Aorta (tissue), 5 donors: ENCODE measurements at places on chromosomes 13 and 19. TPM values are rescaled to one million over a fixed set of nuclear protein-coding genes. Genes with fewer than 3 reads are reported as not detected.

The C19orf73 gene
- 5.4 TPM for polyA plus RNA-seq

The MIR17HG gene
- polyA plus RNA-seq = 1.0 TPM

The NLRP5 gene
- not detected for polyA plus RNA-seq

The CLDND2 gene
- 3.5 TPM for polyA plus RNA-seq

The SEMA6B gene
- polyA plus RNA-seq = 0.43 TPM

The MPND gene
- 16.0 TPM for polyA plus RNA-seq

The NCAN gene
- not detected for polyA plus RNA-seq

The CPB2 gene
- not detected for polyA plus RNA-seq

The C19orf85 gene
- polyA plus RNA-seq = not detected

DNA sequence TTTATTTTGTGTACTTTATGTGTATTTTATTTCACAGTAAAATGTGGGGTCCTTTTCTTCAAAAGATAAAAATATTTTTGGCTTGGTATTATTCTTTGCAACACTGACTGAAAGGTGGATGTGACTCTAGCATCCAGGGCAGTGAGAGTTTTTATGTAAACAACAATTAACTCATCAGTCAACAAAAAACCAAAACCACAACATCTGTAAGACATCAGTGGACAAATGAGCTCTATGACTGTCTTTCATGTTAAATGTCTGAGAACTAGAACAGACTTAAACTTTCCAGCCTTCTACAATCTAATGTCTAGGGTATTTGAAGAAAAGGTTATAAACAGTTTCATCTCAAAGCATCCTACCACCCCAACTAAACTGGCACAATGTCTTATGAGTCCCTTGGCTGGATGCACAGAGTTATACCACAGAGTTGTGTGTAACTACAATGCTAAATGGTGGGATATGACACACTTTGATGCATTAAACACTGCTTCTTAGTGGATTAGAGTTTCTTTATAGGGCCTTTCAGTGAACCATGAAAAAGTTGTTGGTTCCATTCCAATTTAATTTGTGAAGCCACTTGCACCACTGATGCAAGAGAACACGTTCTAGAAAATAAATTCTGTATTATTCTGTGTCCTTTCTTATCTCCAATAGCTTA is 544.2 kb upstream of the KLF12 start:
- no peak for DNase-seq

- DNase-seq = no peak
Observed at GRCh38 chr13:94028650-94029049, 450.8 kb downstream of the DCT start.

- DNase-seq = no peak
Observed at GRCh38 chr19:28264556-28264955, 948.4 kb downstream of the UQCRFS1 start.

DNA sequence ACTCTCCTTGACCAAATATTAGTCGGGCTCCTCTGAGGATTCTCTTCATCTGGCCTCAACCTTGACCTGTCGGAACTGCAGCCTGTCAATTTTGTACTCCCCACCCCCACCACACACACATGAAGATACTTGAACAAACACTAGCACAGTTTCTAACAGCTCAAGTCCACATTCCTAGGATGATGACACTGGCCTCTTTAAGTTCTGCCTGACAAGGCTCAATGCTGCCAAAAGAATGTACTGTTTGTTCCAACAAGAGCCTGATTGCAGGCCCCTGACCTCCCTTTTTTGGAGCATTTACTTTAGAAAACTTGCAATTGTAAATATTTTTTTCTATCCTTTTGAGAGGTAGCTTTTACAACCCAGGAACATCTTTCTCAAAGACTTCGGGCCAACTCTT is 169.2 kb upstream of the IRS2 start:
- DNase-seq = no peak

DNA sequence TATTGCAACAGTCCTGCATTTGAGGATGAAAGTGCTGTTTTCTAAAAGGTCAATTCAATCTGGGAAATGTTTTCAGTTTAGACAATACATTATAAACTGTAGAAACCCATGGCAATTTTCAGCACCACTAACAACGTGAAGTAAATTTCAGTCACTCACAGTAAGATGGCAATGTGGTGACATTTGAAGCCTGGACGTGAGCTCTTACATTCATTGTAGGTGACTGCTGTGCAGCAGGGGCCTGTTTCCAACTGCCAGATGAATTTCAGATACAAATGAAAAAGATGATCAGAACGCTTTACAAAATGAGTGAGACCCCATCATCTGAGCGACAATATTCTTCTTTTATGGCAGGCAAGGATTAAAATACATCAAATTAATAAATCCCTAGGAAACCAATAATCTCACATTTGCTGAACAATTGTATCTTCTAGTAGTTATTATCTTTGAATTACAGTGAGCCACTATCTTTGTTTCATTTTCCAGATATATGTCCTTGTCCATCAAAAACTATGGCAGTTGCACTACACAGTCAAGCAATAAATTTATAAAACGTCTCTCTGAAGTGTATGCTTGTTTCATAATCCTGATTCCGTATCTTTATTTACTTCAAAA is 1816.8 kb downstream of the OLFM4 start:
- DNase-seq = no peak

GRCh38 chr13:101098873-101099272 is 317.4 kb downstream of the NALCN start:
- no peak for DNase-seq

- no peak for DNase-seq
Observed at GRCh38 chr13:97844151-97844550, 109.3 kb upstream of the IPO5 start.

GRCh38 chr13:83992566-83993358 is 110.5 kb upstream of the SLITRK1 start:
- no peak for DNase-seq

DNA sequence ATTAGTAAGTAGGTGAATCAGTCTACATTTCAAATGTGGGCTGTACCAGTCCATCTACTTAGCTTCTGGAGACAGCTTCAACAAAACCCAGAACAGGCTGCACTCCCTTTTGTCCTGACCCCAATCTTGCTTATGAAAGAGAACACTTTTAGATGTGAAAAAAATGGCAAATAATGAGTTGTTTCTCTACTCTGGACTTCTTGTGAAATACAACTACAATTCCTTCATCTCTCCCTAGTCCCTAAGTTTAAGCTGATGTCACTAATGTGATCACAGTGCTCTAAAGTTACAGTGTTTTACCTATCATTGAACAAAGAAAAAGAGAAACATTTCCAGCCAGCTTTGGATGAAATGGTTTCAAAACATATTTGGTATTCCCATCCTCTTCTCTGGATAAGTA is 183.9 kb downstream of the LHFPL6 start:
- DNase-seq = no peak

GRCh38 chr19:18399008-18399407 is 1.6 kb upstream of the LRRC25 start:
- DNase-seq = peak; percentile 81

GRCh38 chr19:49142866-49143335 is 12.3 kb downstream of the HRC start:
- DNase-seq = peak; percentile 92

- peak; percentile 92 for DNase-seq
Observed at GRCh38 chr19:42108527-42109389, 23.5 kb downstream of the POU2F2 start.

GRCh38 chr19:39146686-39147450 is 21.3 kb downstream of the PAK4 start:
- no peak for DNase-seq

- no peak for DNase-seq
Observed at GRCh38 chr13:28463481-28463880, 31.4 kb downstream of the FLT1 start.

DNA sequence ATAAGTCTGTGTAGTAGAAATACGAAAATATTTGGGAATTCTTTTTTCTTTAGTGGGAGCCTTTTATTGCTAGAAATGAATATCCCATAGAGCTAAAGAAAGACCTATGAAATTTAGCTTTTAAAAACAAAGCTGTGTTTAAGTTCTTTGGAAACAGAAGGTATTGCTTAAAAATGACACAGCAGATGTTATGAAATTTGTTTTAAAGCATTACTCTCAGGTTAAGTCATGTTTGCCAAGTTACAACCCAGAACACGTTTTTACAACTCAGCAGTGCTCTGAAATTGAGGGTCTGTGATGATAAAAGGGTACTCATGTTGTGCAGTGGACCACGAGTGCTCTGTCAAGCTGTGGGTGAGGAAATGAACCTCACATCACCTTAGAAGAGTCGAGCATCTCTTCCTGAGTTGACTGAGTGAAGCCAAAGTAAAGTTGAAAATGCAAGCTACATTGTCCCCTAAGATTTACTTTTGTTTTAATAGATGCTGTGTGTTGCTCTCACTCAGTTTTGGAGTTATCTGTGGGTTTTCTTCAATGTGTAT is 161.1 kb downstream of the SHISA2 start:
- DNase-seq = no peak

GRCh38 chr13:96687191-96687590 is 307.1 kb downstream of the OXGR1 start:
- DNase-seq = no peak

- no peak for DNase-seq
Observed at GRCh38 chr13:33119022-33119781, 103.0 kb downstream of the KL start.

DNA sequence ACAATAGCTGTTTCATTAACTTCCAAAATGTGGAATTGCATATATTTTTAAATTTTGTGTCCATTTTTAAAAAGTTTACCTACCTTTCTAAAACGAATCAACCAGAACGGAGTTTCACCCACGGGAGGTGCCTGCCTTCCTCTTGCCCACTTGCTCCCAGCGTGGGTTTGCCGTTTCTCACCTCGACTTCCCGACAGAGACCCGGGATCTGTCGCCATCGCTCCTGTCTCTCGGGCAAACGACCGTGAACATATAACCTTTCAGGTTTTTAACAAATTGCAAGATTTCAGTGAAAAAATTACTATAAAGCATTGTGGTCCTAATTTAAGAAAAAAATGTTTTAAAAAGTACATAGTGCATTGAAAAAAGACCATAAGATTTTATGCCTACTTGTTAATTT is 4.2 kb downstream of the TMEM255B start:
- no peak for DNase-seq

DNA sequence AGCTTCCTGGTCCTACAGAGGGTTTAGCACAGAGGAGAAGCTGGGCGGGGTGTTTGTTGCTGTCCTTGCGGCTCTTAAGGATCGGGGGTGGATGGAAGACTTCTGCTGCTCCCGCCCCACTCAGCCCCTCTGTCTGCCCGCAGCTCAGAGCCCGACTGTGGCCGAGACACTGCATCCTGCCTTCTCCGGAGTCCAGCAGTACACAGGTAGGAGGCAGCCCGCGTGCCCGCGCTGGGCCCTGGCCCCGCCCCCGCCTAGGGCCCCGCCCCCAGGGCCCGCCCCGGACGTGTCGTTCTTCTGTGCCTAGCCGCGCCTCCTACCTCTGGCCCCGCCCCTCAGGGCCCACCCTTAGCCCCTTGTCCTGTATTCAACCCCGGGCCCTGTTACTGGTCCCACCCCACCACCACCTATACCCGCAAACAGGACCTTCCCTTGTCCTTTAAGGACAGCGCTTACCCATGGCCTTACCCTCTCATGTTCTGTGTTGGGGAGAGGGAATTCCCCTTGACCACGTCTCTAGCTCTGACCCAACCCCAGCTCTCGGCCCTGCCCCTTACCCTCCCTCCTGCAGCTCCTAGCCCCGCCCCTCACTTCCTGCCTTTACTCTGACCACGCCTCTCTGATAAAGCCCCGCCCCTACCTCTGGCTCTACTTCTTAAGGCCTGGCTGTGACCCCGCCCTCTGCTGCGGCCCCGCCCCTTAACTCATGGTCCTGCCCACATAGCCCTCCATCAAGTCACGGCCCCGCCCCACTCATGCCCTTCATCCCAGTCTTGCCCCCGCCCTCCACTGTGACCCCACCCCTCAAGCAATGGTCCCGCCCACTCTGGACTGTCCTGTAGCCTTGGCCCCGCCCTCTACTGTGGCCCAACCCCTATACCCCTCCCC is 60.5 kb downstream of the CELF5 start:
- DNase-seq = peak; percentile 83

GRCh38 chr19:4971424-4971793 is 2.5 kb downstream of the KDM4B start:
- DNase-seq = peak; percentile 76

DNA sequence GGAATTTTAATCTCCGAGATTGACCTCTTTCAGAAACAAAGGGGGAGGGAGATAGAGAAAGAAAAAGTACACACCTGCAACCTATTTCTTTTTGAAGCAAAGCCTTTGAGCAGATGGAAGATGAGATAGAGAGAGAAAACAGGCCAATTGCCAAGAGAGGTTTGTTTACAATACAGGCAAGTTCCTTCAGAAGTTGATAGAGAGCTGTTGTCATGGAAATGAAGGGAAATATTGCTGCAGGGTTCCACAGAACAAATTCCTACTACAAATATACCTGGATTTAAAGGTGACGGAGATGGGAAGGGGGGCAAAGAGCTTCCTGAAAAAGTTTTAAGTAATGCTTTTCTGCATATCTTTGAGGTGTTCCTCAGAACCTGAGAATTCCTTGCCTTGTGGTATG is 388.4 kb downstream of the NDFIP2 start:
- DNase-seq = no peak

DNA sequence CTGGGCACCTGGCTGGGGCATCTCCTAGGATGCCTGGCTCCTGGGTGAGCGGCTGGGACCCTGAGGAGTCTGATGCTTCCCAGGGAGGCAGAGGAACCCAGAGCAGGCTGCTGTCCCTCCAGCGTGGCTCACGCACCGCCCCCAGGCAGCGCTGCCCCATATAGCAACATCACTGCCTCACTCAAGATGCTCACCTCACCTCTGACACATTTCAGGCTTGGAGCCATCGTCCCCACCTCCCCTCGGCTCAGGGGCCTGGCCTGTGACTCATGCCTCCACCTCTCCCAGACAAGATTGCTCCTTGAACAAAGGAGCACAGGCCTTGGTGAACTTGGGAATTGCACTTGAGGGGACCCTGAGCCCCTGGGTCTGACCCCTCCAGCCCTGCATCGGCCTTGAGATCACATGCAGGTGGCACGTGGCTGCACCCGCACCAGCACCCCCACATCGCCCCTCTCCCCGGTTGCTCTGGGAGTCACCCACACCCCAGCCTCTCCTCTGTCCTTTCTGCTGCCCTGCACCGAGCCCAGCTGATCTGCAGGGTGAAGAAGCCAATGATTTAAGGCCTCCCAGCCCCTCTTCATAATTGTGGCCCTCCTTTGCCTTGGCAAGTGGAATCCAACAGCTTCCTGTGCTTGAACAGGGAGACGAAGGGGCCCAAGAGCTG is 11.2 kb downstream of the CEBPA start:
- no peak for DNase-seq

DNA sequence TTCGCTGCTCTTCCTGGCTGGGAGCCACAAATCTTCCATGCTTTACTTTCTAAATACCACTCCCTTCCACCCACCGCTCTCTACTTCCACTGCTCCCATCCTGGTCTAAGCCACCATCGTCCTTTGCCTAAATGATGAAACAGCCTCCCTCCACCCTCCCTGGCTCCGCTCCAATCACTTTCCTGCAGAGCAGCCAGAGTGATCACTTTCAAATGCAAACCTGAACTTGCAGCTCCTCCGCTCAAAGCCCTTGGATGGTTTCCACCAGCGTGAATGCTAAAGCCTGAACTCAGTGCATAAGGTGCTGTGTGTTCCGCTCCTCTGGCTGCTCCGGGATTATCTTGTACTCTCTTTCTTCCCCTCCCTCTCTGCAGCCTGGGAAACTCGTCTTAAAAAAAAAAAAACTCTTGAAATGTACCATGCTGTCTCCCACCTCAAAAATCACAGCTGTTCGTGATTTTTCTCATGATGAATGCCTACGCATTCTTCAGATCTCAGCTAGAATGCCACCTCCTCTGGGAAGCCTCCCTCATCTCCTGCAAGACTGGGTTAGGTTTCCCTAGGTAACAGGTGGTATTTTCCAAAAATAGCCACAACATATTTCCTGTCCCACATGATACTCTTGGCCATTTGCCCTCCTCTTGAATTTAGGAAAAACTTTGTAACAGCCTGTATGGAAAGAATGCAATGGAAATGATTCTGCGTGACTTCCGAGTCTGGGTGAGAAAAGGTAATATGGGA is 3.7 kb upstream of the SIN3B start:
- DNase-seq = peak; percentile 78

- no peak for DNase-seq
Observed at GRCh38 chr19:1523412-1524286, at the start of gene PLK5. Gene PLK5 (plus strand): TSS chr19:1524077. CDS start chr19:1526997, 2,920 bp downstream.
